ENCODE measurements at places on chromosomes 7 and 10. TPM values are rescaled to one million over a fixed set of nuclear protein-coding genes. Genes with fewer than 3 reads are reported as not detected.

Gene SEMA4G
- polyA plus RNA-seq = 65.8 TPM

Gene GNB2
- 286 TPM for polyA plus RNA-seq

Gene PTF1A
- polyA plus RNA-seq = not detected

Gene KCNIP2
- polyA plus RNA-seq = not detected

Gene RBP3
- not detected for polyA plus RNA-seq

Gene GIMAP7
- 42.9 TPM for polyA plus RNA-seq

Gene TSPAN15
- polyA plus RNA-seq = 43.0 TPM

Gene MRLN
- polyA plus RNA-seq = not detected

Gene XRCC2
- polyA plus RNA-seq = not detected

Gene LRRD1
- not detected for polyA plus RNA-seq
